Cardiac fibroblast (primary cell): ENCODE measurements at places on chromosomes 2 and 18.
A peak's percentile ranks its signal among the peaks of the same experiment; 100 is the strongest.

DNA sequence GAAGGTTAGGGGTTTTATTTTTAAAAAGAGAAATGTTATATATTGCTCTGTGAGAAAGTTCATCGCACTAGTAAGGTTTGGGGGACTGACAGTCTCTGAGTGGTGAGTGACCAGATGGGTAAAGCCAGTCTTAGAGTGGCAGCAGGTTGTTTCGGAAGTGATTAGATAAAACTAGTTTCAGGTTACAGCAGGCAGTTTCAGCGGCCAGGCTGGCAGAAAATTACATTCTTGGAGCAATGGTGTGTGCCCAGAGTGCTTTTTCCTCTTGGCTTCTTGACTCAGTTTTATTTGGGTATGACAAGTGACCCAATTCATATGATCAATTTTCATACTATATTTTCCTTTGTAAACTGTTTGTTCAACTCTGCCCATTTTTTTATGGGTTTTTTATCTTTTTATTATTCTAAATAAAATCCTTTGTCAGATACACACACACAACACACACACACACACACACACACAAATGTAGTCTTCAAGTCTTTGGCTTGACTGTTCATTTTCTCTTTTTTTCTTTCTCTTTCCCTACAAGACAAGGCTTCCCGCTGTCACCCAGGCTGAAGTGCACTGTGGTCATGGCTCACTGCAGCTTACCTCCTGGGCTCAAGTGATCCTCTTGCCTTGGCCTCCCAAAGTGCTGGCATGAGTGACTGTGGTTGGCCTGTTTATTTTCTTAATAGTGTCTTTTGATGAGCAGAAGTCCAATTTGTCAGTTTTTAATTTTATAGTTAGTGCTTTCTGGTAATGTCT lies 30.9 kb downstream of the RALBP1 start:
- peak; percentile 32 for DNase-seq

GRCh38 chr18:36638224-36638623 lies 190.6 kb downstream of the TPGS2 start:
- DNase-seq, result no peak

DNA sequence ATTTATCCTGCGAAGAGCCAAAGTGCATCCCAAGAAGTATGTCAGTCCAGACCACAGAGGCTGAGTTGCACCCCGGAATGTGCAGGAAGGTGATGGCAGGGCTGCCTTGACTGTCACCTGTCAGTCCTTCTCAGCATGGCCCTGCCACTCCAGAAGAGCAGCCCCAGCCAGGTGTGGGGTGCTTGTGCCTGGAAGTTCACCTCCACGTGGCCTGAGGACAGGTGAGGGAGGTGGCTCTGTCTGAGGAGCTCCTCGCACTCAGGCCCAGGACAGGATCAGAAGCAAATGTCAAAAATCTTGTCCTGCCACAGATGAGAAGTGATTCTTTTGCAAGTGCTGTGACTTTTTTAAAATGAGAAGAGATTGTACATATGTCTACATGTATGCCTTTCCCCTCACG lies 31.4 kb upstream of the B3GNT7 start:
- no peak for DNase-seq

- DNase-seq, result no peak
Measured at GRCh38 chr18:74950479-74950878, 258.5 kb downstream of the PTGR3 start.

DNA sequence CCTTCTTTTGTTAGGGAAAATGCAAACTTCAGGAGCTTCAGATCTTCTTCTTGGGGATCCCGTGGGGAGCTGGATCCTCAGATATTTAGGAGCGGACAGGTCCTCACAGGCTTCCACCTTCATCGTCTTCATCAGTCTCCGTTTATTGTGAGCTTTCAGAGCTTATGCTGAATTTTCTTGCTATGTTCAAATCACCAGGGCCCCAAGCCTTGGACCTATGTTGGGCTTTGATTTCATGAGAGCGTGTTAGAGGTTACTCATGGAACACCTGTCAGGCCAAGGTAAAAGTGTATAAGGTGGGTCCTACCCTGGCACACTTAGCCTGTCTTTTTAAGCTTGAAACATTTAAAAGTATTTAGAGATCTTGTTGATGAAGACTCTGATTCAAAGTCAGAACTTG lies 212.9 kb downstream of the FAM210A start:
- no peak for DNase-seq

DNA sequence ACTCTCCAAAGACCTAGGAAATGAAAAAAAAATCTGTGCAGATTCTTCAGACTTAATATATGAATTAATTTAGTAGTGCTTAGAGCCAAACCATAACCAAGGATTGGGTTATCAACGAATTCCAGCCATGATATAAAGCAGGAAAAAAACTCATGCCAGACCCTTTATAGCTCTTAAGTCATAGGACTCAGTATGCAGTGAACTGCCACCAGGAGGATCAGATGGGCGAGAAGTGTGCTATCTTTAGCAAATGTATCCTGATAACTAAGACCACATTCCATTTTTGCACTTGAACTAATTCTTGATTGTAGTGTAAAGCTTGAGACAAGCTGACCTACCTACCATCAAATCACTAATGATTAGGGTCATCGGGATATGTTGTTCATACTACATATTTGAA lies 178.1 kb downstream of the IKZF2 start:
- no peak for DNase-seq

DNA sequence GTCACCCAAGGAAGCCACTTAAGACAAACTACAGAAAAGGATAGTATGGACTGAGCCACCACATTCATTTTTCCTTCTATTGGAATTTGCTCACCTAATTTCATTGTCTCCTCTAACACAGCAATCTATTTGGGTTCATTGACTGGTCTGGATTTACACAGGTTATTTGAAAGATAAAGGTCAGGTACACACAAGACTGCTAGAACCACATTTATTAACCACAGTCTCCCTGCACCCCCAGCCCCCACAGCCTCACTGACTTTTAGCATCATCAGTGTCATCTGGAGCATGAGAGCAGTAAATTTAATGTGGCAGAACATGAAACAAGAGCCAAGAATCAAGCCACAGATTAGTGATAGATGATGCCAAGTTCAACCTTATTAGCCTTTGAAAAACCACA lies 226.9 kb upstream of the GYPC start:
- no peak for DNase-seq

DNA sequence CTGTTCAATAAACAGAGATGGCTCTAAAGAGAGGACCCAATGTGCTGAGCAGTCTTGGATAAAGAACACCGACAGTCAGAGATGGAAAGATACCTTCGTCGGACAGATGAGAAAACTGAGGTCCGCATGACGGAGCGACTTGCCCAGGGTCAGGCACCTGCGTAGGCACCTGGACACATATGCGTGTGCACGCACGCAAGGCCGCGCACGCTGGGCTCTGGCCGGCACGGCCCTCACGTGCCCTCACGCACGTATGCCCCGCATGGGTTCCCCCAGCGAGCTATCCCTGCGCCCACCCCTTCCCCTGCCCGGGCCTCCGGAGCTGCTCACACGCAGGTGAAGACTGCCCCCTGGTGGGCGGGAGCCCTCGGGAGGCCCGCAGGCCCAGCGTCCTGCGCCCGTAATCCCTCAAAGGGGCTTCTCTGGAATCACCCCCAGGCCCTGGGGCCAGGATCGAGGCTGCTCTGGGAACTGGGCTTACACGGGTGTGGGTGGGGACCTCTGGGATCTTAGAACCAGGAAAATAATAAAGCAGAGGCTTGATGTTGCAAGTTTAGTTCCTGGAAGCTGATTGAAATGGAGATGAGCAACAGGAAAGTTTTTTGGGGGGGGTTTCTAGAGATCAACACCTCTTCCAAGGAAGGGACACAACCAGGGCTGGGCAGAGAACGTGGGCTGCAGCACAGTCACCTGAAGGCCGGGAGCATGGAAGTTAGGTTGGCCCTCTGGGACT lies 246.3 kb downstream of the TNS1 start:
- peak; percentile 52 for DNase-seq

DNA sequence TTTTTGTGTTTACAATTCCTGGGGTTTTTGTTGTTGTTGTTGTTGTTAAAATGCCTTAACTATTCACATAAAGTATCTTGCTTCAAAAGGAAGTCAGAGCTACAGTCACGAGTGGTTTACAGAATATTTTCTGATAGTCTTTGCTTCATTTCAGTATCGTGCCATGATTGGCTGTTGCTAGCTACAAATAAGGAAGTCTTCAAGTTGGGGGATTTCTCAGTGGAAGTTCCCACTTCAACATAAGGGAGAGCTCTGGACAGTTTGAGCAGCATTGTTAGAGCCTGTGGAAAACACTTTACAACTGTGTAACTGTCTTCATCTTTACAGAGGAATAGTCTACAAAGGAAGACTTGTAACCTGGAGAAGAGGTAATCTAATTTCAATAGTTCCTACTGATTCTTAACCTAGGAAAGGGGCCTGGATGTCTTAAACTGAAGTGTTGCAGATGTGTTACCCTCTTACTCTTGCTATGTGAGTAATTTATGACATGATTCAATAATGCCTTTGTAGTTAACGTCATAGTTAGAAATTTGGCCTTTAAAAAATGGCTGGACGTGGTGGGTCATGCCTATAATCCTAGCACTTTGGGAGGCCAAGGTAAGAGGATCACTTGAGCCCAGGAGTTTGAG lies 23.4 kb upstream of the TANK start:
- peak; percentile 75 for DNase-seq

- no peak for DNase-seq
Measured at GRCh38 chr2:236939271-236939670, 146.4 kb upstream of the COPS8 start.

- no peak for DNase-seq
Measured at GRCh38 chr2:127259355-127259754, 34.6 kb downstream of the ERCC3 start.

DNA sequence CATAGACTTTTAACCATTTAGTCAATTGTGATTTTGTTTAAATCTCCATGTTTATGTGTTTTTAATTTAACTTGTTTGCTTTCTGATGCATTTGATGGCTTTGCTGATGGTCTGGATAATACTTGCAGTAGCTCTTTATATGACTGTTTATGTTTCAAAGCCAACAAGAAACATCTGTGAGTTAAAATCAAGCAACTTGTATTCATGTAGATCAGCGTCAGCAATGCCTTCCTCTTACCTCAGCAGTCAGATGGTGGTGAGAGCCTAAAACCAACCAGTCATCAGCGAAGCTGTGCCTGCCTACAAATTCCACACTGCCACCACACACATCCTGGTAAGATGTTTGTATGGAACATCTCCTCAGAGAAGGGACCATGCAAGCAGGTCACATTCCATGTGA lies 231.9 kb downstream of the PTGR3 start:
- no peak for DNase-seq

DNA sequence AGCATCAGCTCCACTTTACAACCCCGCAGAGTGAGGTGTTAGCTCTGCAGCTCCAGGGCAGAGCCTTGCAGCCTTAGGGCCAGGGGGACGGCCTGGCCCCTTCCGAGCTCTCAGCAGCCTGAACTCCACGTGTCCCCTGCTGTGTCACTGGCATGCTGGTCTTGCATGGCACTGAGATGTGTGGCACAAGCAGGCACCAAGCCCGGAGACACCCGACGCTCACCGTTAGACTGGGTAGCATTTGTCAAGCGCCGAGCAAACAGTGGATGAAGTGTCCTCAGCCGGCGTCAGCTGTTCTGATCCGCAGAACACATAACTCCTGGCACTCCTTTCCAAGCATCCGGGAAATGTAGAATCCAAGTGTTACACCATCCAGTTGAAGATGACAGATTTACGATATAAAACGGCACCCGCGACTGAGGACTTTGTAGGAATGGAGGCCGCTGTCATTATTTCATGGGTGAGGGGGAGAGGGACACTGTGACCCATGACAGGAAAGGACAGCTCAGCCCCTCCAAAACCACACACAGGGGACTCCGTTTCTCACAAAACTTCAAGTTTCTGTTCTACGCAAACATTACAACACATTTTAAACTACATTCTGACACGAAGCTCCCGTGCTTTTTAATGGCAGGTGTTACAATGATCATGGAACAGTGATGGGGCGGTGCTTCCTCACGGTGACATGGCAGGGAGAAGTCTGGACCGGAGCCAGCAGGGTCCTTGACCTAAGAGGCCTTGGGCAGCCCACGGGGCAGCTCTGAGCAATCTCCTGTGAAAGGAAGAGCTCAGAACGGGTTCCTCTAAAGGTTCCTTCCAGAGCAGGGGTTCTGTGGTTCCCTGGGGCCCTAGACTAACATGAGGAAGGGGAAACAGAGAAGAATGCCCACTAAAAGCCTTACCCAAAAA lies 89.4 kb downstream of the HDAC4 start:
- DNase-seq, result no peak

DNA sequence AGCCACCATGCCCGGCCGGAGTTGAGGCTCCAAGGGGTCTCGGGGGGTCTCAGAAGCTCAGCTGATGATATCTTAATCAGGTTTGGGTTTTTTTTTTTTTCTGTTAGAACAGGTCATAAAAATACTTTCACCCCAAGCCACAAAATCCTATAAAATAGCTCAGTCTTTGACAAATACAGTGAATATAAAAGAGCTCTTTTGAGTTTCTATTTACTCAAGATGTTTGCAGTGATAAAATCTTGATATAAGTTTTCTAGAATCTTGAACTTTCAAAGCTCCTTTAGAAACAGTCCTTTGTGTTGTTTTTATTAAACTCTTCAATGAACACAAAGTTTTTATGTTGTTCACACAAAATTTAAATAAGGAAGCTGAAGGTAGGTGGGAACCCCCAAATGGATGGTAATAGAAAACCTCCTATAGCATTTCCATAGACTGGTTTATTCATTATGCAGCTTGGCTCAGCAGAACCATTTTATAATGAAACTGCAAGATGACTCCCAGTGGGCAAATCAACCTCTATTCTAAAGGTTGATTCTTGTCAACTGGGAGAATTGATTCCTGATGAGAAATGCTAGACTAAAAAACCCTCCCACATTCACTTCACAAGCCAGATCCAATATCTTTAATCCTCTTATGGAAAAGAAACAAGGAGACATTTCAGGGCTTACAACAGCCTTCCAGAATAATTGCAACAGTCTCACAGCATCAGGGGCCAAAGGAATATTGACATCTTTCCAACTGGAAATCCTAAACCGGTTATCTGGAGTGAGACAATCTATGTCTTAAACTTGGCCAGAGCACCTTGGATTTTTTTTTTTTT lies 13.6 kb upstream of the NARS1 start:
- no peak for DNase-seq

DNA sequence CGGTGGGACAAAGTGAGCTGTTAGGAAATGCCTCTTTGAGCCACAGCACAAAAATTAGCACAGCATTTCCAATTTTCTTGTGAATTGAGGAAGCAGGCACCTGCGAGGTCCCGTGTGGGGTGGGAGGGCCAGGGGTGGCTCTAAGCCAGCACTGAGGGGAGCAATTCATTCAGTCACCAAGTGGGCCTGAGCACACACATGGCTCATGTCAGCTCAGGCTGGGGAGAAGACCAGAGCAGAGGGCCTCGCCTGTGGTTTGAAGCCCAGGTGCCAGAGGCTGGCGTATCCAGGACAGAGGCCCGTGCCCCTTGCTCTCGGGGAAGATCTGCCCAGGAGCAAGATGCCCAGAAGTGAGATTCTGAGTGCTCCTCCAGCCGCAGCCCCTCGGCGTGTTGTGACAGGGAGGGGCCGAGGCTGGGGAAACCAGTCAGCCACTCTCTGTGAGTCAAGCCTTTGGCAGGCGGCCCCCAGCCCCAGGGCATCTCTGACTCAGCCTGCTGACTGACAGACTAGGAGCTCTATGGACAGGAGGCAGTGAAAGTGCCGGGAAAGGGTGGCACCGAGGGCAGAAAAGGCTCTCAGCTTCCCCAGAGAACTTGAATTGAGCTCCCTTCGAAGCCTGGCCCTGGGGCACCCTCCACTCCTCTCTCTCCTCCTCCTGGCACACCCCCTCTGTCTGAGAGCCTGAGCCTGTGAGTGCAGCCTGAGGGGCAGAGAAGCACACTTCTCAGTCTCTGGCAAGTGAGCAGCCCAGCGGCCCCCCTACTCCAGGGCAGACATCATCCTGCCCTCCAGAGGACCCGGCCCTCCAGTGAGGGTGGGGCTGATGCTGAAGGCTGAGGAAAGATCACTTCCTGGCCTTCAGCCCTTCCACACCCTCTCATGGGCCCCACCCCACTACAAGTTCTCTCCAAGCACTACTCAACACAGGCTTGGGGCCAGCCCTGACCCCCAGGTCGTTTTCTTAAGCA lies 32.3 kb downstream of the CYP26B1 start:
- DNase-seq, result peak; percentile 86
